ENCODE measurements at places on chromosomes 1 and 21.
A peak's percentile ranks its signal among the peaks of the same experiment; 100 is the strongest.

DNA sequence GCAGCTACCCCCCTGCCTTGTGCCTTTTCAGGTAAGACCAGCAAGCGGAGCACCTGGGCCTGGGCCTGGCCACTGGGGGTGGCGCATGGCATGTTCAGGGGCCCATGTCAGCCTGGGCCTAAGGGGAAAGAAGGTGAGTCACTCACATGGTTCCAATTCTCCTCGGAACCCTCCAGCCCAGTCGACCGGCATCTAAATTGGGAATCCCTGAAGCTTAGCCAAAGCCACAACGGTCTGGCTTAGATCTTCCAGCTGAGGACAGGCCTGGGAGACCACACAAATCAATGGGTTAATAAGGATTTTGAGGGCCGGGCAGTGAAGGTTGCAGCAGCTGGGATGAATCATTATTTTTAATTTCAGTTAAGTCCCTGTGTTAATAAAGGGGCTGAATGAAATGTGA, 145.1 kb upstream of the SMYD2 start:
- no peak for DNase-seq

DNA sequence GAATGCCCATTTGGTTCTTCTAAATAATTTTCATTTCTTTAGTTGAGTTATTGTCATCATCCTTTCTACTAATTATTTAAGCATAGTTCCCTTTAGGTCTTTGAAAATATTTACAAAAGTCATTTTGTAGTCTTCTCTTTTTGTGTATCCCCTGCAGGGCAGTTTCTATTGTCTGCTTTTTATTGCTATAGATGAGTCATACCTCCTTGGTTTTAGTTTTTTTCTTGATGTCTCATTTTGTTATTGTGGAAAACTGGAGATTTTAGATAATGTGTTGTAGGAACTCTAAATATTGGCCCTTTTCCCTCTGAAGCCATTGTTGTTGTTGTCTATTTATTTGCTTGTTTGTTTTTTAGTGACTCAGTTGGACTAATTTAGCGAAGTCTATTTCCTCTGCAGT, 387.9 kb downstream of the NUF2 start:
- DNase-seq: no peak

- DNase-seq: no peak
Observed at GRCh38 chr1:87219141-87219540, 109.5 kb upstream of the LMO4 start.

DNA sequence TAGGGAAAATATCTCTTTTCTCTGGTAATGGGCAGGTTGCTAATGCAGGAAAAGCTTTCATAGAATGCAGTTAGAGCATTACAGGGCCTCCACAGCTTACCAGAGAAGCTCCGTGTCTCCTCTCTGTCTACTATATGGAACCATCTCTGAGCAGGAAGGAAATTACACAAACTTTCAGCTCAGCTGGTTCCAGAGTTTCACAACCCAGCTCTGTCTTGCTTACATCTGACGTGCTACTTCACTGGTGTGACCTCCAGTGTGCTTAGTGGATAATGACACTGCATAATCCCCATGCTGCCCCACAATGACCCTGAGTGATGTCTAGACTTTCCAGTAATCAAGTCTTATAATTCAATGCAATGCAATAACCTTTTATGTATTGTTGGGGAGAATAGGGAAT, 4.3 kb upstream of the FGGY start:
- DNase-seq: no peak

DNA sequence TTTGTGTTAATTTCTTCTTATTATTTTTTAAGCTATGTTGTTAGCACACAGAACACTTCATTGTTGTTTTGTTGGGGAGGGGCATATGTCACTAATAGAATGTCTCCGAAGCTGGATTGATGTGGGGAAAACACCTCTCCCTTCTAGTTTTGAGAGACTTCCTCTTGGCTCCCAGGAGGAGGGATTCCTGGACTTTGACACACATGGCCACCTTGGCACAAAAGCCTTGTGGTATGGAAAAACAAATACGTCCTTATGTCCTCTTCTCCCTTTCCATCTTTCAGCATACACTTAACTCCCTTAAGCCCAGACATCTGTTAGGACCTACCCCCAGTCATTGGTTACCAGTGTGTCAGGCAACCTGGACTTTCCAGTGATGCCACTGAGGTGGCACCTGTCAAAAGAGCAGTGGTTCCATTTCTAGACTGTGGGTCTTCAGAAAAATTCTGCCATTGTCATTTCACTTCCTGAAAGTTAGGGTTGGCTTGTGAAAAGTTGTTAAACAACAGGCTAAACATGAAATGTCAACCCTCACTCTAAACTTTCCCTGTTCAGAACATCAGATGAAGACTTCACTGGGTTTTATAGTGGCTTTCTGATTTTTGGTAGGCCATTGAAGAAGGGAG, 12.5 kb upstream of the ABCB10 start:
- peak; percentile 60 for DNase-seq

GRCh38 chr1:109388884-109389637, 8.7 kb downstream of the SORT1 start:
- DNase-seq: no peak

- no peak for DNase-seq
Observed at GRCh38 chr1:25926731-25927496, 20.7 kb upstream of the STMN1 start.

GRCh38 chr21:35252831-35253230, 203.7 kb upstream of the RUNX1 start:
- no peak for DNase-seq

DNA sequence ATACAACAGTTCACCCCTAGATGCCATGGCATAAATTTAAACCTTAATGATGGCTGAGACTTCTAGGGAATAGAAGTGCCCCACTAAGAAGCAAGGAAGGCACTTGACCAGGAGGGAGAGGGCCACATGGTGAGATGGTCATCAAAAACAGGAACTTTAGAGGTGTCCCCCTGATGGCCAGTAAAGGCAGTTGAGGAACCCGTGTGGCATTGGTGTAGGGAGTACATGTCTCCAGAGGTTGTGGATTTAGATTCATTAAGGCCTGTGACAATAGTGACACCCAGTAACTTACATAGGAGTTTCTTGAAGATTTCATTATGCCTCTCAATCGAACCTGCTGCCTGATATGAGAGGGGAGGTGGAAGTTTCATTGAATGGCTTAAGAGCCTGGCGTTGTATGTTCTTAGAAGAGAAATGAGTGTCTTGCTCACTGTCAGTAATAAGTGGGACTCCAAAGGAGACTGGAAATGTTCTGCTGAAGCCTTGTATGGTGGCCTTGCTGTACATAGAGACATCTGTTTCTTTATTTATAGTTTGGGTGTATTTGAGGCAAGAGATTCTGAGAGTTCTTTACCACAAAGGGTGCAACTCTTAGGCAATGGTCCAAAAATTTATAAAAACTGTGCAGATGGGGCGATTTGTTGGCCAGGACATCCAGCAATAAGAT, 27.9 kb downstream of the EDARADD start:
- DNase-seq: no peak

GRCh38 chr21:32492376-32492775, 79.9 kb downstream of the EVA1C start:
- no peak for DNase-seq

- no peak for DNase-seq
Observed at GRCh38 chr21:35925497-35925896, 134.8 kb downstream of the SETD4 start.

DNA sequence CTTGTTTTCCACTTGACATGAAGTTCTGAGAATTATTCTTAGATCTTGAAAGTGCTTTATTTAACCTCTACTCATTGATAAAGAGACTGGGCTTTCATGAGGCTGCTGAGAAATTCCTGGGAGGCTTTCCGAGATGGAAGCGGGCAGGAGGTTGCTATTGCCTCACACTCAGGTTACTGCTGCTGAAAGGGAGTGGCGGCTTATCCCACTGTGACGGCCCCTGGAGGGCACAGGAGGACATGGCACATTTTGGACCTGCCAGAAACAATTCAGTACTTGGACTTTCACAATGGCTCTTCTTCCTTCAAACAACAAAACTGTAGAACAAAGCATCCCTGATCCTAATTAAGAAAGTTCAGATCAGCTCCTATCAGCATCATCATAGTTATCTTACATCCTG, 16.2 kb upstream of the MARK1 start:
- DNase-seq: no peak

DNA sequence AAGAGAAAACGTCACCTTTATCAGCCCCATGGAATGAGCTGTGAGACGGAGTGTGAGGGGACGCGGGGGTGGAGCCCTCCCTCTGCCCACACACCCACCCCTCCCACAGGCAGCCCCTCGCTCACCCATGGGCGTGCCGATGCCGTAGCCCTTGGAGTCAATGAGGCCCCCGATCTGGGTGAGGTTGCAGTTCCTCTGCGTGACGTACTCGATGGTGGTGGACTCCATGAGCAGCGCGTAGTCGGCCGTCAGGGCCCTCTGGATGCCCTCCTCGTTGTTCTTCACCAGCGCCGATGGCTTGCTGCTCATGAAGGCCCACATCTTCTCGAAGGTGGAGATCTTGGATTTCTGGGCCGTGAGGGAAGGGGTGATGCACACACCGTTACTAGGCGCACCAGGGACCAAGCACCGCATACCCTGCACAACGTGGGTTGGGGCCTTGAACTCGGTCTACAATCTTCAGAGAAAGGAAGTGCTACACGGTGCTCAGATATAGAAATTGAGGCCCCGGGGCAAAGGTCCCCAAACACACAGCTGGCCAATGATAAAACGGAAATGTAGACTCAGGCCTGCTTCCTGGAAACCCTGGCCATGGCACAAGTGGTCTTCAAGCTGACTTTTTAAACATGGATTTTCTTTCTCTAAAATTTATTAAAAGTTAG, 228.2 kb downstream of the GRIK3 start:
- no peak for DNase-seq

DNA sequence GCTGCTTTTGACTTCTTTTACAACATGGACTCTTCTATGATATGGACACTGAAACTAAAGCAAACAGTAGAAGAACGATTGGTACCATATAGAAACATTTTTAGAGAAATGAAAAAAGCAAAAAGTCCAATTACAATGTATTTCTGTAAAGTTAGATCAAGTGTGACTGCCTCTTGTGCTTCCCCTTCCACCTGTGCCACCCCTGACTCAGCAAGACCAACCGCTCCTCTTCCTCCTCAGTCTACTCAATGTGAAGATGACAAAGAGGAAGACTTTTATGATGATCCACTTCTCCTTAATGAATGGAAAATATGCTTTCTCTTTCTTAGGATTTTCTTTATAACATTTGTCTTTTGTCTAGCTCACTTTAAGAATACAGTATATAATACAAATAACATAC, 66.9 kb downstream of the PHTF1 start:
- no peak for DNase-seq

- no peak for DNase-seq
Observed at GRCh38 chr1:159791461-159791860, 10.7 kb downstream of the DUSP23 start.

DNA sequence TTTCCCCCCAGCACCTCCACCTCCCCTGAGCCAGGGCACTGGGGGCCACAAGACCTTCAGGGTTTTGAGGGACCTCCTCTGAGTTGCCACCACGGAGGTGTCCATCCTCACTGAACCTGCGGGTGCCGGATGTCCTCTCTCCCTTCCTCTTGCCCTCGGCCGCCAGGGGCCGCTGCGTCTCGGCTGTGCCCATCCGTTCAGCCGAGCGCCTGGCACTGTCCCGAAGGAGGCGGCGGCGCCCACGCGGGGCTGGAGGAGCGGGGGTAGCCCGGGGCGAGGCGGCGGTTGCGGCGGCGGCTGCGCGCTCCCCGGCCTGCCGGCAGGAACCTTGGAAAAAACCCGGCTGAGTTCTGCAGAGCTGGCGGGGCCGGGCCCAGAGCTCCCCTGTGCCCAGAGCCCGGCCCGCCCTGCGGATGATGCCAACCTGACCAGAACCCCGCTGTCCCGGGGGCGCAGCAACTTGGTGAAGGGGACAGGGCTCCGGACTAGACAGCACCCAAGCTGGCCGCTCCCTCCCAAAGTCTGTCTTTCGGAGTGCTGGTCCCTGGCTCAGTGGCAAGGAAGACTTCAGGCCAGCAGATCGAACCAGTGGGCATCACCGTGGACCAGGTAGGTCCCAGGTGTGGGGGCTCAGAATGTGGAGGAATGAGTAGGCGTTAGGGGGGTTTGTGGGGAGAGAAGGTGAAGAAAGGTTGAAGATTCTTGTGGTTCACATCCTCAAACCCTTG, 3.7 kb upstream of the PPM1J start:
- DNase-seq: peak; percentile 63

DNA sequence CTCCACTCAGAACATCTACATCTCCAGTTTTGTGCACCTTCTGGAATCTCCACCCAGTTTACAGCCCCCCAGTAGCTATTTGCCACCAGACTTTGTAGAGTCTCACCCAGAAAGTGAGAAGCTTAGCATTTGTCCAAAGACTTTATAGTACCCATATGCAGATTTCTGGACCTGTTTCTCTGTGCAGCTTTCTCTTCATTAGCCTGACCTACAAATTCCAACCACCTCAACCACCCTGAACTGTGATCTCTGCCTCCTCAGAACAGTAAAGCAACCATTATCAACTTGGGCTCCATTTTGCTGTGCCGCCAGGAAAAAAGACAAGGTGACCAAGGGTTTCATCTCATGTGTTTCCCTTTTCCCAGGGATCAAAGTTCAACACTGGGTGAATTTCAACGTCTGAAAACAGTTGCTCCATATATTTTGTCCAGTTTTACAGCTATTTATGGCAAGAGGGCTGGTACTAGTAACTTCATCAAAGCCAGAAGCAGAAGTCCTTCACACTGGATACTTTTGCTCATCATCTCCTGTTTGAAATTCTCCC, 36.5 kb upstream of the DDAH1 start:
- DNase-seq: no peak

GRCh38 chr1:243730487-243731150, 119.4 kb downstream of the AKT3 start:
- DNase-seq: no peak

GRCh38 chr1:184568148-184568547, 181.3 kb downstream of the C1orf21 start:
- no peak for DNase-seq

DNA sequence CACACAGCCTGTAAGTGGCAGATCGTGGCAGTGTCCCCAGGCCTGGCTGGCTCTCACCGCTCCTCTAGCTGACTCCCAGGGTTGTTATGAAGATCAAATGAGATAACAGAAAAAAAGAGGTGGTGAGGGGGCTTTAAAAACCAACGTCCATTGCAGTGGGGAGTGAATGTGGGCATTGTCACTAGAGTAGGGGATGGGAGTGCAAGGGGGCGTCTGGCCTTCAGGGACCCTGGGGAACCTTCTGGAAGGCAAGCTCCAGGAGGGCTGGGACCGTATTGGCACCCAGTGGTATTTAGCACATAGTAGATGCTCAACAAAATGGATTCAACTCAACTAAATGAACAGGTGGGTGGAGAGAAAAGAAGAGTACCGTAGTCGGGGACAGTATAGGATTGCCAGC, 3.4 kb downstream of the PLA2G2D start:
- no peak for DNase-seq

GRCh38 chr1:10625554-10625953, 150.8 kb downstream of the PEX14 start:
- peak; percentile 79 for DNase-seq
